ENCODE measurements at places on chromosomes 7 and 10.
A peak's percentile ranks its signal among the peaks of the same experiment; 100 is the strongest.

DNA sequence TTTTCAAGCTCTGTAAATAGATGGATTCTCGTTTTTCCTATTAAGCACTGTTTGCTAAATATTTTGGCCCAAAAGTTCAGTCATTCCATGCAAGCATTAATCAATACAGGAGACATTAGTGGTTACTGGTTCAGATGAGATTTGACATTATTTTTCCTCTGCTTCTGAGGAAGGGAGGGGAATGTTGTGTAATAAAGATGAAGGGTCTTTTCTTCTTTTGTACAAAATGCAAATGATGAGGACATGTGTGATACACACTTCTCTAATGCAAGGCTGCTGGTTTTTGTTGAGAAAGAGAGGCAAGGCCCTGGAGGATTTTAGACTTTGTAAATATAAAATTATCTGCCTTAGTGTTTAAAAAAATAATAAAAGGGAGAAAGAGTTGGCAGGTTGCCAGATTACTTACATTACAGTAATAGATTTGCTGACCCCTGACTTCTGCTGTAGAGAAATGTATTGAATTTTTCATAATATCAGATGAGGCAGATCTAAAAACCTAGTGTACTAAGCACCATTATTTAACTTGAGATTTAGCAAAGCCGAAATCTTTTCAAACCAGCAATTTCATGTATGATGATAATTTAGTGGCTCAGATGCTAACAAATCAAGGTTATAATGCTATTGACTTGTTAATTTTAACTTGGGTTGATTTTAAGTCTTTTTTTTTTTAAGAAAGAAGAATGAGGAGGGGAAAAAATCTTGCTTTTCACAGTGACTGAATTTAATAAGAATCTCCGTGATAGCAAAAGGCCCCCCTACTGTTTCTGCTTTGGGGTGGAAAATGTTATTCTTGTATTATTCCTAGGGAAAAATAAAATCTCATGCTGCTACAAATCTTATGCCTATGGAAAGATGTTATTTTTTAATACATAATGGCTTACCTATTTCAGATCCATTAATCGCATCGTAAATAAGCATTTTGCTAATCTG is 180.1 kb downstream of the ARID5B start:
- DNase-seq = no peak

- no peak for DNase-seq
Observed at GRCh38 chr7:45578467-45578866, 4.3 kb downstream of the ADCY1 start.

GRCh38 chr10:88926566-88927415 is 25.8 kb downstream of the ACTA2 start:
- peak; percentile 34 for DNase-seq

- no peak for DNase-seq
Observed at GRCh38 chr10:15053061-15053460, 9.3 kb downstream of the OLAH start.

DNA sequence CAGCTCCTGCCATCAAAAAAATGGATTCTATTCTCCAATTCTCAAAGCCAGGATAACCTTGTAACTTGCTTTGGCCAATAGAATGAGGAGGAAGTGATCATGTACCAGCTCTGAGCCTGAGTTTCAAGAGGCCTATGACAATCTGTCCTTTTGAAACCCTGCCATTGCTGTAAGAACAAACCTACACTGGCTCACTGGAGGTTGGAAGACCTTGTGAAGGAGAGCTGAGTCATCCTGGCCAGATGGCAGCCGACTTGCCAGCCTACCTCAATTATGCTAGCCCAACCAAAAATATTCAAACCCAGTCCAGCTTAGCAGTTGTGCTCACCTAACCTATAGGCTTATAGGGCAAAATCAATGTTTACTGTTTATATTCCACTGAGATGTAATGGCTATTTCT is 93.0 kb downstream of the HGF start:
- DNase-seq = peak; percentile 79

DNA sequence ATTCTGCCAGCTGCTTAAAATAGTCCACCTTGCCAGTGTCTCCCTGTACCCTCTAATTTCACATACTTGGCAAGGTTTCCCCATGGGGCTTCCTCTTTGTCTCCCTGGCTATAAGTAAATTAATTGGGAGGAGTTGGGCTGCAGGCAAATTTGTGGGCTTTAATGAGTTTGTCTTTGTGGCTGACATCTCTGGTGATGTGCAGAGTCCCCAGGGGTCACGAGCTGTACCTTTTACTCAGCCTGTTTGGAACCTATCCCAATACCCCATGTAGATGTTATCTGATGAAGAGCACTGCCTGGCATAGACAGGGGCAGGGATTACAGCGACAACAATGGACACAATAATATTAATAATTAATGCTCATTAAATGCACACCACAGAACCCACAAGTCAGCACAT is 132.5 kb downstream of the SLIT1 start:
- DNase-seq = no peak

DNA sequence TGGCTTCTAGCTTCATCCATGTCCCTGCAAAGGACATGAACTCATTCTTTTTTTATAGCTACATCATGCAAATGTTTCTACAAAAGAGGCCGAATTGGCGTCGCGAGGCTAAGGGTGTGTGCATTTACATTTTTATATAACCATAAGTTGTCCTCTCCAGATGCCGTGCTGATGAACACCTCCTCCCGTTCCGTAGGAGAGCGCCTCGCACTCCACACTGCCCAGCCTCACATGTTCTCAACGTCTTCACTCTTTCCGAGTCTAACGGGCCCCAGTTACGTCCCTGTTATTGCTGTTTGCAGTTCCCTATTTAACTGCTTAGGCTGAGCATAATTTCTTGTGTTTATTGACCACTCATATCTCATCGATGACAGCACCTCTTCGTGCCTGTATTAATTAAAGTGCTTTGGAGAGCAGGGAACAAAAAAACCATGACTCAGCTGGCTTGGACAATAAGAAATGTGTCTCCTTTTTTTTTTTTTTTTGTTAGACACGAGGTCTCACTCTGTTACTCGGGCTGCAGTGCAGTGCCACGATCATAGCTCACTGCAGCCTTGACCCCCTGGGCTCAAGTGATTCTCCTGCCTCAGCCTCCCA is 113.5 kb upstream of the SDK1 start:
- DNase-seq = no peak

DNA sequence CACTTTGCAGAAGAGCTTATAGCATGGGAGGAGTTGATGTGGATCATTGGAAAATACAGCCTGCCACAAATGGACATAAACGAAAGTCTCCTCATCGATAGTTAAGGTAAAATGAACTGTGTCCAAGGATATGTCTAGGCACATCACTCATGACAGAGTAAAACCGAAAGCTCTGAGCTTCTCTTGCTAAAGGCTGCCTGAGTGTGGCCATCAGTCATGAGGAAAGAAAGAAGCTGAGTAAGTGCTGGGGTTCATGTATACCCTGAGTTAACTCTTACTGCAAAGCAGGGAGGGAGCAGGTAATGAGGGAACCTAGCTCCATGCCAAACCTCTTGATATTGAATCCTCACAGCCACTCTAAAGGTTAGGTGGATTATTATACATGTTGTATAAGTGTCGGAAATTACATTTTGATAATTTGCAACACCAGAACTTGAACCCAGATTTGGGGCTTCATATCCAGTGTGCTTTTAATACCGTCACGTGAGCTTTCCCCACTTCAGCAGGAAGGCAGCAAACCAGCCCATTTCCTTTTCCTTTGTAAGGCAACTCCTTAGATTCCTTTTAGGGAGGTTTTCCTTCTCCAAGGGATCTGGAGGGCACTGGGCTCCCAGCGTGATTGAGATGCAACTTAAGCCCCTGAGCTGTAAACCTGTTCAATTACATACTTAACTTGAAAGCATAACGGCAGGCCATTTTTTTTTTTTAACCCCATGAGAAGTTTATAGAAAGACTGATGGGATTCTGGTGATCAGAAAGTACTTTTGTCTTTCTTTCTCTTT is 215.0 kb downstream of the PHF14 start:
- DNase-seq = no peak

GRCh38 chr7:106480616-106481031 is 180.3 kb downstream of the CCDC71L start:
- DNase-seq = no peak

- DNase-seq = no peak
Observed at GRCh38 chr10:21100190-21100589, 203.1 kb upstream of the NEBL start.

GRCh38 chr7:55629051-55629677 is 56.9 kb upstream of the VOPP1 start:
- DNase-seq = no peak

DNA sequence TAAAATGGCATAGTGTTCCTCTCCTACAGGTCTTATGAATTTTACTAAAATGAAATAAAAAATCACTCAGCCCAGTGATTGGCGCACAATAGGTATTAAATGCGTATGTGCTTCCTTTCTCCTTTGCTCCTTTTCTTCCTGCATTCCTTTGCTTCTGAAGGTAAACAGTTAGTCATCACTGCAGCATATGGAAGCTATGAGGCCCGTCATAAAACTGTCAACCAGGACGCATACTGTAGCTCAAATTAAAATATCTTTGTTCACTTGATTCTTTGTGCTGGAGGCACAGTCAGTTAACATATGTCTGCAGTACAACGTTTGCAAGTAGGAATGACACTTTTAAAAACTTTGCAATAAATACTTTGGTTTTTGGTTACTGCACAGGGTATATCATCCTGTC is 374.7 kb downstream of the TCERG1L start:
- peak; percentile 21 for DNase-seq

- no peak for DNase-seq
Observed at GRCh38 chr10:75465450-75465827, 34.0 kb downstream of the LRMDA start.

DNA sequence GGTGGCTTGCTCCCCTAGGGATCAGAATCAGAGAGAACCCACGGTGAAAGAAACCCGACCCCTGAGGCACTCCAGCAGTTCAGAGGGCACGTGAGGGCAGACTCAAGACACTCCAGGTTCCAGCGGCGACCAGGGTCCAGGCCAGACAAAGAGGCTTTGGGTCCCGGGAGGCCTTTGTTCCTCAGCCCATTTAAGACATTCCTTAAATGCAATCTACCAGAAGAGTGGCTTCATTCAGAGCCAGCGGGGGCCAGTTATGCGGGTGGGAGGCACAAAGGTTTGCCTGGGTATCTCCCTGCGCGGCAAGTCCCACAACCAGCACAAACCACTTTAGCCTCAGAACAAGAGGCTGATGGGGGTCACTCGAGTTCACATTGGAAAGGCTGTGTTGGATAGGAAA is 53.6 kb downstream of the AFAP1L2 start:
- no peak for DNase-seq

- DNase-seq = no peak
Observed at GRCh38 chr10:22875581-22875980, 52.3 kb upstream of the ARMC3 start.

- DNase-seq = no peak
Observed at GRCh38 chr7:135300913-135301765, 67.5 kb downstream of the STRA8 start.

DNA sequence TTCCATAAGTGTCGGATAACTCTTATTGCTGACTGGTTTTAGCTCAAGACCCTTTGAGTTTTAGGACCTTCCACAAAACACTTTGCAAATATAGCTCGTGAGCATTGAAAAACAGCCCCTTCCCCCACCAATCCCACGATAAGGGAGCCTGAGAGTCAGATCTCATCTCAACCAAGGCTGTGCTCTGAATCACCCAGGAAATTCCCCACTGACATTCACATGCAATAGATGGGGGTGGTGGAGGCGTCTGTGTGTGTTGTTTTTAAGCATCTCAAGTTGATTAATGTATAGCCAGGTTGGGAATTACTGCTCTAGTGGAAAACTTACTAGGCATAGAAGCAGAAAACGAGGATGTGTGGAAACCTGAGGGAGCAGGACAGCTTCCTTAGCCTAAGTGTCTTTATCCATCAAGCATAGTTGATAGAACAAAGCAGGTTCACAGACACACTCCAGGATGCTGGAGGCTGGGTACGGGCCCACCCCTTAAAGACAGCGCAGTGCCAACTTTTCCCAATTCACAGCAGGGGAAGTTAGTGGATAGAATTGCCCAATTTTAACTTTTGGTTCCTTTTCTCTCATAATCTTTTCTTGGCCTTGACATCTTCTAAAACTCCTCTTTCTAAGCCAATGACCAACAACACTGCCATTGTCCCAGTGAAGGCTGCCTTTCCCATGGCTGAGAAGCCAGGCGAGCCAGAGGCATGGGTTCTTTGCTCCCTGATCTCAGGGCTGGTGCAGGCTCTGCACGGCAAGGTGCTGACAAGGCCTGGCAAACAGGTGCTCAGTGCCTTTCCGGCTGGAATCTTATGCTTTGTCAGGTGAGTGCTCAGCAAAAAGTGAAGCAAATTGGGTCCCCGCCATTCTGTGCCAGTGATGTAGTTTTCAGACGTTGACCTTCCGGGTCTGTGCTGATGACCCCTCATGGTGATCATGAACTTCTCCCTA is 98.5 kb upstream of the INSIG1 start:
- no peak for DNase-seq

GRCh38 chr10:73857446-73857845 is 16.9 kb downstream of the CAMK2G start:
- DNase-seq = no peak
